T47D (cell line): ENCODE measurements at places on chromosomes 4 and X.

DNA sequence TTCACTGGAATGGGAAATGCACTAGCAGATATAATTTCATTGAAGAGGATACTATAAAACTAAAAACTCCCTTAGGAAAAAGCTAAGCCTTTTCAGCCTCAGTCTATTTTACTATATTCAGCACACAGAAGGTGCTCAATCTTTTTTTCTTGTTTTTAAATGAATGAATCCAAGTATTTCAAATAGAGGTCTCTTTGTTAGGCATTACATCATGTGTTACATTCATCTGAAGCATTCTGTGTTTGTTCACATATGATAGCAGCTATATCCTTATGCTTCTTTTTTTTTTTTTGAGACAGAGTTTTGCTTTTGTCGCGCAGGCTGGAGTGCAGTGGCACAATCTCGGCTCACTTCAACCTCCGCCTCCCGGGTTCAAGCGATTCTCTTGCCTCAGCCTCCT, 278.4 kb downstream of the CAMK2D start:
- DNase-seq: no peak

DNA sequence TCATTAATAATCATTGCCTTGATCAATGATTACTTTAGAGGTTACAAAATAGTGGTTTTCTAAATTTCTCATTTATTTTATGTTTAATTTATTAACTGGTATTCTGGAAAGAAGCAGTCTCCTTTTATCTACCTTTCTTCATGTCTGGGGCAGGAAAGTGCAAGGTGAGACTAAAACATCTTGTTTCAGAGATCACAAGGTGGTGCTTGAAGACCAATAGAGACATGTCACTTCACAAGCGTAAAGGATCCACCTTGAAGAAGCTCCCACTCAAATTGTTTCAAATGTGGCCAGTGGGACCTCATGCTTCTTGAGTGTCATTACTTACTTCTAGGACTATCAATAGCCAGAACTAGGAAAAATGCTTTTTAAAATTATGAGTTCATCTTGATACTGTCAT, 1568.7 kb downstream of the RPA4 start:
- no peak for DNase-seq

DNA sequence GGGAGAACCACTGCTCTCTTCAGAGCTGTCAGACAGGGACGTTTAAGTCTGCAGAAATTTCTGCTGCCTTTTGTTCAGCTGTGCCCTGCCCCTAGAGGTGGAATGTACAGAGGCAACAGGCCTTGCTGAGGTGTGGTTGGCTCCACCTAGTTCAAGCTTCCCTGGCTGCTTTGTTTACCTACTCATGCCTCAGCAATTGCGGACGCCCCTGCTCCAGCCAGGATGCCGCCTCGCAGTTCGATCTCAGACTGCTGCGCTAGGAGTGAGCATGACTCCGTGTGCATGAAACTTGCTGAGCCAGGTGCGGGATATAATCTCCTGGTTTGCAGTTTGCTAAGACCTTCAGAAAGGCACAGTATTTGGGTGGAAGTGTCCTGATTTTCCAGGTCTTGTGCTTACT, 70.9 kb downstream of the MAGEB5 start:
- peak; percentile 26 for DNase-seq

GRCh38 chr4:119025916-119026661, 109.5 kb upstream of the MYOZ2 start:
- no peak for DNase-seq

DNA sequence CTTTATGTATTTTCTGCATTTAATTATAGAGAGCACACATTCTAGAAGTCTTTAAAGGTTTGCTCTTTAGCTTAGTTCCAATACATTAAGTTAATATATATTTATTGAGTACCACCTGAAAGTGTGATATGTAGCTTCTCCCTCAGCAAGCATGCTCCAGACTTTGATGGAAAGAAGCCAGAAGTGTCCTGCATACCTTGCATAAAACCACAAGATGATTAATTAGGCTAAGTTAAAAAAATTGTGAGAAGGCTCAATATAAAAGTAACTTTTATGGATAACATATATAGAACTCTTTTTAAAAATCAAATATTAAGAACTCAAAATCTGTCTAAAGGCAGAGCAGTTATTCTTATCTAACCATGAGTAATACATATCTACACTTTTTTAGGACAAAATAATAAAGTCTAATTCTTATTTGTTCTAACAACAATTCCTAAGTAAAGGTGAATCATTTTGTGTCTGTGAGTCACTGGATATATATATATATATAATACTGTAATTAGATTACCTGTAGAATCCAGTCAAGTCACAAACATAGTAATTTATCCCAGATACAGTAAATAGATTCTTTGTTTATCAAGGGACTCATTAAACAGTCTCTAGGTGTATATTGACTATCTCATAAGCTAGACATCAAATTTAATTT, 51.2 kb downstream of the INTS12 start:
- DNase-seq: no peak

DNA sequence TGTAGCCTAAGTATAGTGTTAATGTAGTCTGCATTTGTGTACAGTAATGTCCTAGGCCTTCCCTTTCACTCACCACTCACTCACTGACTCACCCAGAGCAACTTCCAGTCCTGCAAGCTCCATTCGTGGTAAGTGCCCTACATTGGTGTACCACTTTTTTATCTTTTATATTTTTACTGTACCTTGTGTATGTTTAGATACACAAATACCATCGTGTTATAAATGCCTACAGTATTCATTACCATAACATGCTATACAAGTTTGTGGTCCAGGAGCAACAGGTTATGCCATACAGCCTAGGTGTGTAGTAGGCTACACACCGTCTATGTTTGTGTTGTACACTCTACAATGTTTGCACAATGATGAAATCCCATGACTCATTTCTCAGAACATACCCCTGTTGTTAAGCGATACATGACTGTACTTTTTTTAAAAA, 15.4 kb downstream of the TSPAN5 start:
- no peak for DNase-seq

GRCh38 chr4:175762582-175762981, 49.5 kb downstream of the GPM6A start:
- no peak for DNase-seq

DNA sequence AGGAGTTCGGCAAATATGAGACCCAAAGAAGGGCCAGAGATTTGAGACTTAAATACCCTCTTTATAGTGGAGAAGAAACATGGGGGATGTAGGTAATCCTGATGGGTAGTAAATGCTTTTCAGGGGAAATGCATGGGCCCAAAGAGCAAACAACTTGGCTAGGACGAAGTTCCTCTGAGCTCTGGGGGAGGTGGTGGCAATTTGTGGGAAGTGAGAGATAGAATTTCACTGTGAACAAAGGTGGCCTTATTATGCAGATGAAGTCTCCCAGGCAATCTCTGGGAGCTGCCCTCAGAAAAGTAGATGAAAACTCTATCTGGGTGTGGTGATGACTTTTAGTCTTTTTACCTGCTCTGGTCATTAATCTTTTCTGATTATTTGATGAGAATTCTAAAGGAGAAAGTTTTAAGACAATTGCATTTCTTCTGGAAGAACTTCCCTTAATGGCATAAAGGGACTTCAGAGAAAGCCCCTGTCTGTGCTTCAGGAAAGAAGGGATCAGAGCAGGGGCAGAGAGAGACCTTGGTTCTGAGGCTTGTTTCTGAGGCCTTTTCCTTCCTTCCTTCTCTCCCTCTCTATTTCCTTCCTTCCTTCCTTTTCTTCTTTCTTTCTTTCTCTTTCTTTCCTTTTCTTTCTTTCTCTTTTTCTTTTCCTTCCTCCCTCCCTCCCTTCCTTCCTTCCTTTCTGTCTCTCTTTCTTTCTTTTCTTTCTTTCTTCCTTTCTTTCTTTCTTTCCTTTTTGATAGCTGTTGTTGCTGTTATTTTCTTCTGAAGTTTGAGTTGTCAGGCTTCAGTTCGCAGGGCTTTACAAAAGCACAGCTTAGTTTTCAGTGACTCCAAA, 37.5 kb upstream of the MAOA start:
- no peak for DNase-seq

GRCh38 chr4:164307262-164307661, 446.7 kb upstream of the SMIM31 start:
- DNase-seq: no peak

DNA sequence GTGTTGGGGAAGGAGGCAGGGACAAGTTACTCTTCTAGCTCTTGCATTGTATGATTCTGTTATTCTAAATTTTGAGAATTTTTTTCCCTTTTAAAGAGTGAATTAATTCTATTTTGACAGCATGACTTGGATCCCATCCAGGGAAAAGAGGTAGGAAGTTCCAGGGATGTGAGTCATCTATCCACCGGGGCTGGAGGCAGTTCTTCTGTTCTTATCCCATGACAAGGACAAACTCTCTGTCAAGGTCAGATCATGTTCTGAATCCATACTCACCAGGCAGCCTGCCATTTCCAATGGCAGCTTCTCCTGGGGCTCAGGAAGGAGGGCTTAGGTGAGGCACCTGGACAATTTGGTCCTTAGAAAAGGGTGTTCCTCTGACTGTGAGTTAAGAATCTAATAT, 132.0 kb upstream of the MED14 start:
- no peak for DNase-seq

- DNase-seq: no peak
Observed at GRCh38 chr4:3239998-3240920, 8.7 kb upstream of the MSANTD1 start.

GRCh38 chrX:20265221-20265725, 1.4 kb downstream of the RPS6KA3 start:
- DNase-seq: no peak

- no peak for DNase-seq
Observed at GRCh38 chrX:129077424-129078170, 445.7 kb downstream of the SMARCA1 start.

DNA sequence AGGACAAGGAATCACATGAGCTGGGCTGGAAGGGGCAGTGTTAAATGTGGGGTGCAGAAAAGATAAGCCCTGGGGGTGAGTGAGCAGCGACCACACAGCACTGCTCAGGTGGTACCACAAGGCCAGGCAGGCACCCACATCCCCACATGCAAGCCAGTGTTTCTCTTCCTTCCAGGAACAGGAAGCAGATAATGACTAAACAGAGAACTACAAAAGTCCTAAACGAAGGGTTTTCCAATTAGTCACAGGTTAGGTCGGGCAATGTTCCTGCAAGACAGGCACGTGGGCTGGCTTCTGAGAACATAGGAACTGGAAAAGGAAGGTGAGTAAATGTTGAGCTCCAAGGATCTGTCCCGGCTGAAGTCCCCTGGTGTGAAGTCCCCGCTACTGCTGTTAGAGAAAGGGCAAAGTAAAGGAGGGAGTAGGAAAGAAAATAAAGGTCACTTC, 19.5 kb downstream of the RELL1 start:
- DNase-seq: peak; percentile 36

DNA sequence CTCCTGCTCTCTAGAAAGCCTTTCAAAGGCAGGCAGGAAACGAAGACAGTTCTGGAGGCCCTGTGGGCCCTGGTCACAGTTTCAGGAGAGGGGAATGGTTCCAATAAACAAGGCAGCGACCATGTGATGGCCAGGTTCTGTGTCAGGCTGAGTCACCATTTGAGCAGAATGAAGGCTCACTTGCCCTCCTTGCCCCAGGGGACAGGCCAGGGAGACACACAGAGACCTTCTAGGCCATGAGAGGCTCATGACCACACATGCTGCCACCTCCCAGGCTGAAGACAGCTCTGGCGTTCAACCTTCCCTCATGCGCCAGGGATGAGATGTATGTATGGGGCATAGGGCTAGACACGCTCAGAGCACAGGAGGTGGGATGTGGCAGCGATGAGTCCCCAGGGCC, 22.9 kb upstream of the TRIM2 start:
- no peak for DNase-seq

DNA sequence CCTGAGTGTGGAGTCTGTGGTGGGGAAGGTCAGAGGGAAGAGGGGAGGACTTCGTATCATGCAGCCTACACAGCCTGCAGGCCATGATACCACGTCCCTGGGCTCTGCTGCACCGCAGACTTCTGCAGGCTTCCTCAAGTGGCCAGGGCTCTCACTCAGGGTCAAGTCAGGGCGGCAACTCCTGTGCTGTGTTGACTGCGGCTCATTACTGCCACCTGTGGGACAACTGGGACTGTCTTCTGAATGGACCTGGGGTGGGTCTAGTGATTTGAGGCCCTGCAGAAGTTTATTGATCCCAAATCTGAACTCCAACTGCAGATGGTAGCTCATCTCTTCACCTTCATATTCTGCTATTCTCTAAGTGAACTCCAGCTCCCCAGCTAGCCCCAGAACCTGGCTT, 167.1 kb downstream of the NSUN7 start:
- peak; percentile 25 for DNase-seq

DNA sequence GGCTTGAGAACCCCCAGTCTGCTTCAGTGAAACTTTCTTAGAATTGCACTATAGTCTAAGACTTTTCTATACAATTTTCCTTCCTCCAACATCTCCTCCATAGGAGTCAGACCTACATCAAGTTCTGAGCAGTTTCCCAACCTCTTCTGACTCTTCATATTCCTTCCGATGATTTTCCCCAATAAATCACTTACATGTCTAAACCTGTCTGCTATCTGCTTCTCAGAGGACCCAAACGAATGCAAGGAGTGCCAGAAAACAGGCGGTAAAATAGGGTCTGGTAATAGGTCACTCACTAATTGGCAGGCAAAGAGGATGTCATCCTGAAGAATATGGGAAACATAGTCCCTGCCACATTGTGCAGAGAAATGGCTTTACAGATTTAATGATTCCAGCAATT, 153.9 kb downstream of the PCDH18 start:
- no peak for DNase-seq

DNA sequence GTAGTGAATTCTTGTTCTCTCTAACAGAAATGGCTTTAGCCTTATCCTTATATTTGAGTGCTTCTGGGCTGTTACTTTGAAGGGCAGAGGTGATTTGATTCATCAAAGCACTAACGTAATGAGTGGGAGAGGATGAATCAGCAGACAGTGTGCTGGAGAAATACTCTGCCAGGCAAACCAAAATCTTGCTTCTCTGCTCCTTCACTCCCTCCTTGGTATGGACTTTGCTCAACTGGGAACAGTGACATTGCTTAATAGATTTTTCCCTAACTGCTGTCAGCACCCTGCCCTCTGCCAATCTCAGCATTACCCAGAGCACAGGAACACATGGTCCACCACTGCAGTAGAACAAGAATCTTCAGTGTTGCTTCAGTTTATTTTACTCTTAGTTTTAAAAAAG, 56.0 kb downstream of the PDLIM5 start:
- DNase-seq: no peak

DNA sequence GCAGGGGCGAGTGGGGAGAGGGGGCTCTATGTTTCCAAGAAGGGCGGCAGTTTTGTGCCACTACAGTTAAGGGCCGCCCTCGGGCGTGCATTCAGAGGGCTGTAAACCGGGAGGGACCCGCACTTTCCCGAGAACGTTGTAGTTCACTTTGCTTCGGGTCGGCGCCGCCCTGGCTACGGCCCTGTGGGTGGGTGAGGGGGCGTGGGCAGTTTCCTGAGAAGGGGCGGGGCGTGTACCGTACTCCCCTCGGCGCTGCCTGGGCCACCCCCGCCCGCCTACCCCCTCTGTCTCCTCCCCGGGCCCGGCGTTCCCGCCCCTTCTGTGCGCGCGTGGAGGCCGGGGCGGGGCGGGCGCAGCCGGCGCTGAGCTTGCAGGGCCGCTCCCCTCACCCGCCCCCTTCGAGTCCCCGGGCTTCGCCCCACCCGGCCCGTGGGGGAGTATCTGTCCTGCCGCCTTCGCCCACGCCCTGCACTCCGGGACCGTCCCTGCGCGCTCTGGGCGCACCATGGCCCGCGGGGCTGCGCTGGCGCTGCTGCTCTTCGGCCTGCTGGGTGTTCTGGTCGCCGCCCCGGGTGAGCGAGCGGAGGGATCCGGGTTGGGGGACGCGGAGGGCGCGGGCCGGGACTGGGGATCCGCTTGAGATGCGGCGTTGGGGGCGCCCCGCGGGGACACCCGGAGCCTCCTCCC, at the start of gene CD99:
Gene CD99, plus strand, starts transcription at position 440 of the 687 bp plus-strand sequence. Its CDS starts 66 bp downstream, at position 506.
- DNase-seq: peak; percentile 88

GRCh38 chrX:17395154-17395553, 20.2 kb downstream of the NHS start:
- DNase-seq: no peak

GRCh38 chrX:148785256-148785655, 284.8 kb downstream of the AFF2 start:
- DNase-seq: no peak
